ENCODE measurements at places on chromosomes 11 and 22.
A peak's percentile ranks its signal among the peaks of the same experiment; 100 is the strongest.

GRCh38 chr11:101759771-101760450 lies 154.9 kb upstream of the CEP126 start:
- no peak for DNase-seq

GRCh38 chr22:26665813-26666231 lies 8.4 kb downstream of the MIAT start:
- no peak for DNase-seq

- DNase-seq, result no peak
Observed at GRCh38 chr11:64876835-64877341, 1.5 kb downstream of the EHD1 start.

GRCh38 chr11:89516496-89516895 lies 25.3 kb upstream of the NOX4 start:
- no peak for DNase-seq

- no peak for DNase-seq
Observed at GRCh38 chr11:64449381-64450167, 90.6 kb downstream of the RPS6KA4 start.

DNA sequence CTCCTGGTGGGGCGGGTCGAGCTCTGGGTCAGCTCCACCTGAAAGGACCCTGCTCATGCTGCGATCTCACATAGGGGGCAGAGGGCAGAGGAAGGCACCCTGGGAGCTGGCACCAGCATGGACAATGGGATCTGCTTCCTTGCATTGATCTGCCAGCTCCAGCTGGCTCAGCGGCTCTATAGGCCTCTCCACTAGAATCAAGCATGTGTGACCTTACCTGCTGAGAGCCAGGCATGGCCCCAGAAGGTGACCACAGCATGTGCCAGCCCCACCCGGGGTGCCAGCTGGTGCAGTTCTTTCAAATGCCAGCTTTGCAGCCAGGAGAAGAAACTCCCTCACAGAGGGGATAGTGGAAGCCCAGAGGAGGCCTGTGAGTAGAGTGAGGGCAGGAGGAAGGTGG lies 22.0 kb upstream of the KLHL35 start:
- DNase-seq, result no peak

- DNase-seq, result no peak
Observed at GRCh38 chr11:9462806-9463537, 2.2 kb downstream of the ZNF143 start.

- no peak for DNase-seq
Observed at GRCh38 chr11:21446939-21447590, 745.8 kb upstream of the ANO5 start.

- DNase-seq, result no peak
Observed at GRCh38 chr11:30479899-30480298, 106.3 kb downstream of the MPPED2 start.

DNA sequence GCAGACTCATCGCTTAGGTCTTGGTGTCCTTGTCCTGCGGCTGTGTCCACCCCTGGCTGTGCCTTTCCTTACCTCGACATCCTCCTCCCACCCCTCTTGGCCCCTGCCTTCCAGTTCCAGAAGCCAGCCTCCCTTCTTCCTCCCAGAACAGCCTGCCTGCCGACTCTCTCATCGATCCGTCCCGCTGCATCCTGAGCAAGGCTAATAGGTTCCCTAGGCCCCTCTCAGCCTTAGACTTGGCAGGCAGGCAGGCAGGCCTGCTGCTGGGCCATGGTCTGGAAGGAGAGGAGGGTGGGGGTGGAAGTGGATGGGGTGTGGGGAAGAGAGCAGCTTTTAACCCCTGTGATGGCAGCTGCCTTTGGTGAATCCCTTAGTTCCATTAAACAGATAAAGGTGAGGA lies 196.7 kb upstream of the TBCEL start:
- no peak for DNase-seq

GRCh38 chr11:34869425-34869824 lies 46.8 kb downstream of the APIP start:
- DNase-seq, result no peak

GRCh38 chr22:47304854-47305253 lies 542.4 kb downstream of the TBC1D22A start:
- DNase-seq, result no peak

GRCh38 chr11:8095806-8096522 lies 15.0 kb downstream of the TUB start:
- no peak for DNase-seq

DNA sequence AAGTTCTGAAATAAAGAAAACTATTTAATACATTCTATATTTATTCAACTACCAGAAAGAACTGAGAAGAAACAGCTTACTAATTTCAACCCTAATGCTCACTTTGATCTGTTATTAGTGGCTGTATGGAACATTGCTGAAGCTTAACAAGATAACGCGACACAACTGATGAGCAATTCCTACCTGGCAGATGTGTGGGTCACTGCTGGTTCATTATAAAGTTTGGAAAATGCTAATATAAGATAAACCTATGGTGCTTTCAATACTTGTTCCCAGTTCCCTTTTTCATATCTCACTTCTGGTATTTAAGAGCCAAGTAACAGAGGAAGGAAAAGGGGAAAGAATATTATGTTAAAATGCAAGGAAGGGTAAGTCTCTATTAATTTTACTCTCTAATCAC lies 10.5 kb downstream of the CTSC start:
- DNase-seq, result no peak

GRCh38 chr11:19808076-19808911 lies 95.7 kb downstream of the NAV2 start:
- DNase-seq, result no peak

DNA sequence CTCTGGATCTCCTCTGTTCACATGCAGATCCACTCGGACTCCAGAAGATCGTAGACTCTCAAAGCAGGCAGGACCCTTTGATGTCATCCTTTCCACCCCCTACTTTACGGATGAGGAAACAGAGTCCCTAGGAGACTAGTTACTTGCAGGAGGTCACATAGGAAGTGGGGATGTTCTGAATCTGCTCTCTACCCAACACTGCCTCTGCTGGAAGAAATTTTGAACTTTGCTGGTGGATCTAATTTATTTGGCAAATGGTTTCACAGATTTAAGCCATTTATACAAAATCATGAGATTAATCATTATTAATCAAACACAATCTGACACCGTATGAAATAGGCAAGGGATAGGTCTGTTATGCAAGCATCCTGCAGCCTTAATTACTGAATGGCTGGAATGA lies 55.0 kb upstream of the USP47 start:
- DNase-seq, result no peak

- DNase-seq, result peak; percentile 22
Observed at GRCh38 chr22:28034760-28035401, 115.8 kb upstream of the PITPNB start.

DNA sequence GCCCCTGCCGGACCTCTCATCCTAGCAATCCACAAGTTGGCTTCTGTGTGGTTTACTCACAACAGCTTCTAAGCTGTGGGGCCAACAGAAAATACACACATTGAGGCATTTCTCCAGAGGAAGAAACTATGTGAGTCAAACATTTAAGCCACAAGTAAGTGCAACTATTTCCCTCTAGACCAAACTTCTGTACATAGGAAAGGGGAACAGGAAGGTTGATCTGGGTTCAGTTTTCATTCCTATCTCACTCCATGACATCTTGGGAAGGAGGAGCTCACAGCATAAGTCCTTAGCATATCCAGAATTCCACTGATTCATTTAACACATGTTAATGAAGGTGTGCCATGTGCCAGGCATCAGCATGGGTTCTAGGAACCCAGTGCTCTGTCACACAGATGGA lies 72.8 kb upstream of the PICALM start:
- DNase-seq, result no peak

GRCh38 chr22:28910569-28911303 lies 27.4 kb downstream of the ZNRF3 start:
- DNase-seq, result no peak

DNA sequence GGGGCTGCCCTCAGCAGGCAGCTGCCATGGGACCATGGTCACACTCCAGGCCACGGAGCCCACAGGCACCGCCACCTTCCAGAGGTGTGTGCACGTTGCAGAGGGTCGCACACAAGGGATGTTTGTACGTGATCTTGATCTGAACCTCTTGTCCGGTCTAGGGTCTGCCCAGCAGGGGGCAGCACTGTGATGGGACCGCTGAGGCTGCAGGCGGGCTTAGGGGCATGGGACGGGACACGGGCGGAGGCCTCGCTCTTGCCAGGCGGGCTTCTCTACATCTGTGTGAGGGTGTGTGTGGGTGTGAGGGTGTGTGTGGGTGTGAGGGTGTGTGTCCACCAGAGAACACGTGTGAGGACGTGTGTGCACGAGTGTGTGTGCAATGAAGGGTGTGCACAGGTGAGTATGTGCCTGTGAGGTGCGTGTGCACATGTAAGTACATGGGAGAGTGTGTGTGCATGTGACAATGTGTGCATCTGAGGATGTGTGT lies 52.4 kb downstream of the CACNA1I start:
- no peak for DNase-seq

DNA sequence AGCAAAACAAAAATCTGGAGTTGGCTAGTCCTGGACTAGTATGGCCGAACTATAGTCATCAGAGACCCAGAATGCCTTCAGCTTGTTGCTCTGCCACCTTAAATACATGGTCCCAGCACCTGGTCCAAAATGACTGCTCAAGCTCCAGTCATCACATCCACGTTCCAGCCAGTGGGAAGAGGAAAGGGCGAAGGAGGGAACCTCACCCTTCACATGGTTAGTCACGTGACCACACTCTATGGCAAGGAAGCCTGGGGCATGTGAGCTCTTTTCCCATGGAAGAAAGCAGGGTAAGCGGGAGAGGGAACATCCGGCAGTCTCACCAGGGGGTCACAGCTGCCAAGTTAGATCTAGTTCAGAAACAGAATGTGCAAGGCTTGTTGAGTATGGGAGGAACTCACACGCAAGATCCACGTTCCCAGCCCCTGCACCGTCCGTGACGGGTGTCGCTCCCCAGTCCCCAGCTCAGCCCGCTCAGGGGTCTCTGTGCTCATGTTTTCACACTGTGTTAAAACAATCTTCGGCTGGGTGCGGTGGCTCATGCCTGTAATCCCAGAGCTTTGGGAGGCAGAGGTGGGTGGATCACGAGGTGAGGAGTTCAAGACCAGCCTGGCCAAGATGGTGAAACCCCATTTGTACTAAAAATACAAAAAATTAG lies 1.9 kb upstream of the ANO9 start:
- DNase-seq, result no peak

DNA sequence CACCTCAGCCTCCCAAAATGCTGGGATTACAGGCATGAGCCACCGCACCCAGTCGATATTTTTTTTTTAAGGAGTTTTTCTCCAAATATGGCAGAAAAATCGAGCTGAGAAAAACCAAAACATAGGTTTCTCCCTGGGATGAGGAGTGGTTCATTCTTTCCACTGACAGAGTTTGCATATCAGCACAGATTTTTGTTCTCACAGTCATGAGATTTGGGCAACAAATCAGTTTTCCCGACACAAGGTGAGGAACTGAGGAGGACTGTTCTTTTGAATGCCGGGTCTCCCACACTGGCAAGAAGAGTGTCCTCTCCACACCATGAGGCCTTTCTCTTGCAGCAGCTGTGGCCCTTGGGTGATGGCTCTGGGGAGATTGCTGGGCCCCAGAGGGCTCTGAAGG lies 3.8 kb upstream of the EHD1 start:
- DNase-seq, result no peak

GRCh38 chr11:19912115-19912957 lies 199.7 kb downstream of the NAV2 start:
- DNase-seq, result no peak

DNA sequence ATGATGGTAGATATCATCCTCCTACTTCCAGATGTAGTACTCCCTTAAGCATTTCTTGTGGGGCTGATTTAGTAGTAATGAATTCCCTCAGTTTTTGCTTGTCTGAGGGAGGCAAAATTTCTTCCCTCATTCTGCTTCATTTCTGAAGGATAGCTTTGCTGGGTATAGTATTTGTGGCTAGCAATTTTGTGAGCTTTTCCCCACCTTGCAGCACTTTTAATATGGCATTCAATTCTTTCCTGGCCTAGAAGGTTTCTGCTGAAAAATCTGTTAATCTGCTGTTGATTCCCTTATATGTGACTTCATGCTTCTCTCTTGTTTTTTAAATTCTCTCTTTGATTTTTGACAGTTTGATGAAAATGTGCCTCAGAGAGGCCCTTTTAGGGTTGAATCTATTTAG lies 50.4 kb downstream of the KCNQ1OT1 start:
- no peak for DNase-seq

DNA sequence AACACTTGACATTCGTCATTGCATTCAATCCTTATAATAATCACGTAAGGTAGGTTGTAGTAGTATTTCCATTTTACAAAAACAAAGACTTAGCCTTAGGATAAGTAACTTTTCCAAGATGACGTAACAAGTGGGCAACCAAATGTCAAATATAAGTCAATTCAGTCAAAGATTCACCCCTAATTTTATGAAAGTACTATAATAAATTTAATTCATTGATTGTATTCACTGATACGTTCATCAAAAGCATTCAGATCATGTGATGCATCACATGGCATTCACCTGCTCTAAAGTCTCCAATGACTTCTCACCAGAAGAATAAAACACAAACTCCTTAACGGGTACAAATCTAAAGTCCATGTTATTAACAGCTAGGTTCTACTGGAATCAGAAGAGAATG lies 2.1 kb downstream of the KIF18A start:
- DNase-seq, result no peak

DNA sequence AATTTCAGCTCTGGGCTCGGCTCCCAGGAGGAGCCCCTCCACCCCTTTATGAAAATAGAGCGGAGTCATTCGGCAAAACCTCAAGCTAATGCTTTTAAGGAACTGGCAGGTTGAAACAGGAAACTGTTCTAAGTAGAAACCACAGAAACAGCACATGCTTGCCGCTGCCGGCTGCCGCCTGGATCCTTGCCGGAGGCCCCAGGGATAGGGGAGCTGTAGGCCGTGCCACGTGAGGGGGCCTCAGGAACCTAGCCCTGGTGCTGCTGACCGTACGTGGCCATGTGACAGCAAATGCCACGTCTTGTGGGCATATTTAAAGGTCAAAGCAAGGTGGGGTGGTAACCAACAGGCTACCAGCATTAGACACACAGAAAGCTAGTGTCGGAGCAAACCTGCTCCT lies 77.9 kb upstream of the TIMP3 start:
- DNase-seq, result peak; percentile 88

DNA sequence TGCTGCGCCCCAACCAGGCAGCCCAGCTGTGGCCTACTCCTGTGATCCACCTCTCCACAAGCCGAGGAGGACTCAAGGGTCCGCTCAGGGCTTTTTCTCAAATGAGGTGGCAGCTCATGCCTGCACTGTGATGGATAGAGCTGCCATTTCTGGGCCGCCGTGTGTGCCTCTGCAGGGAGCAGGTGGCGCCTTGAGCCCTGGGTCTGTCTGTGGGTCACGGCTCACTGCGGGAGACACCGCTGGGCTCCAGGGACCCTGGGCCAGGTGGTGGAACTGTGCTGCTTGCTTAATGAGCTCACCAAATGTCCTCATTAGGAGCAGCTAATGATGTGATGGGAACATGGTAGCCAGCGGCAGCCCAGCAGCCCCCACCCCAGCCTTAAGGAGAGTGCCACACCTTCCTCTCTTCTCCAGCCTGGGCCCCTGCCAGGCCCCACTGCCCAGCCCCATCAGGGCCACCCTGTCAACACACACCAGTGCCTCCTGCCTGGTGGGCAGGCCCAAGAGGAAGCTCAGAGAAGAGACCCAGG lies 50.8 kb downstream of the DHCR7 start:
- DNase-seq, result no peak

- DNase-seq, result no peak
Observed at GRCh38 chr11:134668076-134668475, 256.0 kb upstream of the B3GAT1 start.
